ENCODE measurements at places on chromosomes 12 and 14.

DNA sequence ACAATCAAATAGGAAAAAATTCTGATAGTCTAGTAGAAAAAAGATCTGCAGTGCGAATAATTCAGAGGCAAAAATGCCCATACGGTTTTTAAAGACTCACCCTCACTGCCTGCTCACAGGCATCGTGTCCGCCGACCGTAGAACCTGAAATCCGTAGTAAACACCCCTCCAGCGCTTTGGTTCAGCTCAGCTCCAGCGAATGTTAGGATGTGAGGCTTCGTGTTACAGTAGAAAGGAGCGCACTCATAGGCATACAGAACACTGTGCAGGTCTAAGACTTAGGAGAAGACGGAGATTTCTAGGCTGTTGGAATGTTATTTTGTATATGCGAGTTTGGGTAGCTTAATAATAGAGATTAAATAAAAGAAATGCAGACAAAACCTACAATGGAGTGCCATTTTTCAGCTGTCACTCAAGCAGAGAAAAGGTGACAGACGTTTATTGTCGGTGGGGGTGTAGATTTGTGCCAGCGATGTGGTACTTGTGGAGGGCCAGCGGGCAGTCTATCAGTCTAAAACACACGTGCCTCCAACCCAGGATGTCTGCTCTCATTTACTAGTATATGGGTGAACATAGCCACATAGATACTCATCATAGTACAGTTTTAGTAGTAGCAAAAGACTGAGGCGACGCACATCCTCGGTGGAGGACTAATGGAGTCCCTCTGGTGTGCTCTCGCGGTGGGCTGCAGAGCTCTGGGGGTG, 25.7 kb downstream of the SFSWAP start:
- no peak for DNase-seq

- no peak for DNase-seq
These were observed 311.7 kb upstream of the FKBP4 start for GRCh38 chr12:2482938-2483660.

GRCh38 chr14:77097006-77097699, 905 bp upstream of the CIPC start:
- DNase-seq = no peak

- no peak for DNase-seq
These were observed 14.7 kb upstream of the LPCAT3 start for GRCh38 chr12:7032990-7033389.

- no peak for DNase-seq
These were observed 53.0 kb downstream of the ETNK1 start for GRCh38 chr12:22677781-22678574.

DNA sequence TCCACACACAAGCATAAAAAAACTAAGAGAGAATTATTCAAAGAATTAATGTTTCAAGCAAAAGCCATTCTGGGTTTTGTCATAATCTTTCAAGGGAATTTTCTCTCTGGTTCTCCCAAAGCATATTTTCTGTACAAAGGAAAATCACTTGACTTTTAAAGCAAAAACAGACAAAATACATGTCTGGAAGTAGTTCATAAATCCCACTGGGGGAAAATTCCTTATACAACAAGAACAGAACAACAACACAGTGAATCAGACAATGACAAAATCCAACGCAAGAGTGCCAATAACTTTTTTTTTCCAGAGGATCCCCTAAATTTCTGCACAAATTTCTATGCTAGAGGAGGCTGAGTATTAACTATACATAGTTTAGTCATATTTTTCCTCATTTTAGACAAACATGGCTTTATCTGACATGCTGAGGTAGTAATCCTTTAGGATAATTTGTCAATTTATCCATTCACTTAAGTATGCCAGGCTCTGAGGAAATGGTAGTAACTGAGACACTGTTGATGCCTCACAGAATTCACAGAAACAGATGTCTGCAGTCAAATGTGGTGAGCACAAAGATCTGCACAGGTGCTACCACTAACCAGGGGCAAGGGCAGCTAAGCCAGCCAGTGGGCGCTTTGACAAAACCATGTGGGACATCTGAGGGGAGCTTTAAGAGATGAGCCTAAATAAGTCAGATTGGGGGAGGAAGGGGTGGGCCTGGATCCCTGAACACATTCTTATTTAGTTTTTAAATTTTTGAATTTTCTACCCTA, 38.0 kb downstream of the GRIP1 start:
- no peak for DNase-seq

All from stimulated activated CD4-positive, alpha-beta T cell treated with anti-CD3 and anti-CD28 coated beads, Interleukin-4, amount 100 ng/mL, for 24 hours (primary cell).